ENCODE measurements at places on chromosomes 2 and 18. TPM values are rescaled to one million over a fixed set of nuclear protein-coding genes. Genes with fewer than 3 reads are reported as not detected.

CYP27C1 gene
- total RNA-seq, result 0.13 TPM

HRH4 gene
- not detected for total RNA-seq

CYTIP gene
- 47.1 TPM for total RNA-seq

CTNNA2 gene
- total RNA-seq, result not detected

ALLC gene
- not detected for total RNA-seq

IAH1 gene
- 32.4 TPM for total RNA-seq

MARCHF4 gene
- 0.10 TPM for total RNA-seq

ABCG8 gene
- not detected for total RNA-seq

NAT8 gene
- total RNA-seq, result not detected

REG3A gene
- 0.44 TPM for total RNA-seq

RNU2-63P gene
- not detected for total RNA-seq

TMEM200C gene
- total RNA-seq, result not detected

ZCCHC2 gene
- 29.9 TPM for total RNA-seq

SERPINB3 gene
- total RNA-seq, result not detected

NEU4 gene
- not detected for total RNA-seq

DTNA gene
- total RNA-seq, result 19.2 TPM

AKAIN1 gene
- not detected for total RNA-seq

RGPD4 gene
- not detected for total RNA-seq

CRYGD gene
- not detected for total RNA-seq

ACMSD gene
- total RNA-seq, result not detected

PROC gene
- not detected for total RNA-seq

PTPRN gene
- total RNA-seq, result not detected

CYP26B1 gene
- 2.7 TPM for total RNA-seq
